ENCODE measurements at places on chromosomes 11 and 22.

DNA sequence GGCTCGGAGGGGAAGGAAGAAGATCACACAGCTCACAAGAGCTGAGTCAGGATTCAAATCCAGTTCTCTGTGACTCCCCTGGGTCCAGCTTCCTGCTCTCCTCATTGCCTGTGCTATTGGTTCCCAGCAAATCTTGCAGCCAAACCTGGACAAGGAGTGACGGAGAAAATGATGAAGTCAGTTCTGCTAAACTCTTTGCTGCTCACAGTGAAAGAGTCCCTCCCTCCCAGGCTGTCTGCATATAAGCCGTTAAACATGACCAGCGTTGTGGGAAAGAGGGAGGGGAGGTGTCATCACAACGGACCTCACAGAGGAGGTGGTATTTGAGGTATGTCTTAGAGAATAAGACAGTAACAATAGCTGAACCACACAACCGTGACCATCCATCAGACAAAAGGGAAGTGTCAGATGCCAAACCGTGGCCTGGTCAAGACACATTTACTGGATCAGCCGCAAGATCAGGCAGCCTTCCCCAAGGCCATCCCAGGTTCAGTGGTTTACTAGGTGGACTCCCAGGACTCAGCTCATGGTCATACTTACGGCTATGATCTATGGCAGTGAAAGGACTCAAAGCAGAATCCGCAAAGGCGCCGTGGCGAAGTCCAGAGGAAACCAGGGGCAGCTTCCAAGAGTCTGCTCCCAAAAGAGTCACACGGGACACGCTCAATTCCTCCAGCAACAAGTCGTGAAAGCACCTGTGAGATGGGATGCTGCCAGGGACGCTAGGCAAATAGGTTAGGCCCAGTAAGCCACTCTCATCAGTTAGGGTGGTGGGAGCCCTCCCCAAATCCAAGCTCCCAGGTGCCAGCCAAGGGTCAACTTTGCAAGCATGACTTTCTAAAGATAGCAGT is 2.8 kb upstream of the CYTH4 start:
- no peak for DNase-seq

- DNase-seq = no peak
These were observed 217.0 kb upstream of the ZBED5 start for GRCh38 chr11:11074686-11075335.

- no peak for DNase-seq
These were observed 160.2 kb upstream of the LARGE1 start for GRCh38 chr22:34080433-34080832.

GRCh38 chr11:62182147-62182891 is 7.7 kb upstream of the SCGB1D1 start:
- DNase-seq = no peak

DNA sequence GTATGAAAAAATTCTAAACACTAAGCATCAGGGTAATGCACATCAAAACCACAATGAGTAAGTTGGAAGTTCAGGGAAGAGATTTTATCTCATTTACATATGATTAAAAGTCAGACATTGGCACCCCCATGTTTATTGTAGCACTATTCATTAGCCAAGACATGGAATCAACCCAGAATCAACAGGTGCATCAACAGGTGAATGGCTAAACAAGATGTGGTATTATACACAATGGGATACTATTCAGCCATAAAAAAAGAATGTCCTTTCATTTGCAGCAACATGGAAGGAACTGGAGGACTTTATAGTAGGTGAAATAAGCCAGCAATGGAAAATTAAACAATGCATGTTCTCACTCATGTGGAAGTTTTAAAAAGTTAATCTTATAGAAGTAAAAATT is 17.6 kb upstream of the TTC17 start:
- no peak for DNase-seq

GRCh38 chr22:46018859-46019258 is 41.9 kb upstream of the WNT7B start:
- DNase-seq = no peak

DNA sequence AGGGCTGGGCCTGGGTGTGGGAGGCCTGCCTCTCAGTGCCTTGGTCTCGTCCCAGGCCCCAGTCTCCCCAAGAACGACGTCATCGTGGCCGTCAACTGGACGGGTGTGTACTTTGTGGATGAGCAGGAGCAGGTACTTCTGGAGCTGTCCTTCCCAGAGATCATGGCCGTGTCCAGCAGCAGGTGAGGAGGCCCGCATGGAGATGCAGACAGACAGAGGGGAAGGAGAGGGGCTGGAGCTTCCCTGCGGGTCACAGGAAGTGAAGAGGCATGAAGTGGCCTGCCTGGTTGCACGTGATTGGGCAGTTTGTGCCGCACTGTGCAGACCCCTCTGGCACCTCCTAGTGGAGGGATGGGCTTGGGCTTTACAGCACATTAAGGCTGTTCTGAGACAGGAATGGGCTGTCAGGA is 70.4 kb downstream of the MYO7A start:
- DNase-seq = no peak

DNA sequence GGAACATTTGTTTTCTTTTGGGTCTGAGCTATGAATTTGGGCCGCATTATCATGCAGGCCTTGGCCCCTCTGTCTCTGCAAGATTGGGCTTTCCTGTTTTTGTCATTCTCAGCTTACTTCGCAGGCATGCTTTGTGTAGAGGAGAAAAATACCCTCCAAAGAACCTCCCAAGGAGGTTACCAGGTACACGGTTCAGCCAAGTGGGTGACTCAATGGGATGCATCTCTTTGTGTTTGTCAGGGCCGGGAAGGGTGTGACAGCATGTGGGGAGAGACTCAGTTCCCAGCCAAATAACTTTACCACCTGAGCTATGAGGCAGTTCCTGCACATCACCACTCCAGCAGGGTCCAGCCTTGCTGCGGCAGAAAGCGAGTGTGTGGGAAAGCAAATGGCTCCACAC is 47.8 kb upstream of the CLDN5 start:
- no peak for DNase-seq

DNA sequence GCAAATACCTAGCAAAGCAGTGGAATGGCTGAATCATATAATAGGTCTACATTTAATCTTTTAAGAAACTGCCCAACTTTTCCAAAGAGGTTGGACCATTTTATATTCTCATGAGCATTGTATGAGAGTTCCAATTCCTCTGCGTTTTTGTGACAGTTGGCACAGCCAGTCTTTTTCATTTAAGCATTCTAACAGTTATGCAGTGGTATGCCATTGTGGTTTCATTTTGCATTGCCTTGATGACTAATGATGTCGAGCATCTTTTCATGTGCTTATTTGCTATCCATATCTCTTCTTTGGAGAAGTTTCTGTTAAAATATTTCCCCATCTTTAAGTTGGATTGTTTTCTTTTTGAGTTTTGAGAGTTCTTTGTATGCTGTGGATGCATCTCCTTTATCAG is 38.7 kb downstream of the EIF3F start:
- no peak for DNase-seq

DNA sequence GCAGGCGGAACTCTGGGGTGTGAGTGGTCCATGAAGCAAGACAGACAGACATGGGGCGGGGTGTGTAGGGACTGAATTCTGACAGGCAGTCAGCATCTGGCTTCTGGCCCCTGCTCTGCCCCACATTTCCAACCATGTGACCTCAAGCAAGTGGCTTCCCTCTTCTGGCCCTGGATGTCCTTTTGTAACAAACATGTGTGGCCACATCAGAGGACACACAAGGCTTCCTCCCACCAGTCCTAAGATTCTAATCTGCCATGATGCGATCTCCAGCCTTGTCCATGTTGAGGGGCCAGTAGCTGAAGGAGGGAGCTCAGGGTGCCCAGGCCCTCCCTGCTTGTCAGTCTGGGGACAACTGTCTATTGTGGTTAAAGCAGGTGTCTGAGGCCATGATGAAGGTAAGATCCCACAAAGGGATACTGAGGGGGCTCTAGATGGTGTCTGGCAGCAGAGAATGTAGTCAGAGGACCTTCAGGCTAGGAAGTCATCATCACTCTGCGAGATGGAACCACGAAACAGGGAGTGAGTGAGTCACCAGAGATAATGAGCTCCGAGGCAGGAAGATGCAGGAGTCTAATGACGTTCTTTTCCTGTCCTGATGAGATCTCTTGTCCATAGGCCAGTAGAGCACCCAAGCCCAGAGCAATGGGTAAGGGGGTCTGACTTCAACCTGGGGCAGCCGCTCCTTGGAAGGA is 27.4 kb downstream of the DRD2 start:
- DNase-seq = no peak

DNA sequence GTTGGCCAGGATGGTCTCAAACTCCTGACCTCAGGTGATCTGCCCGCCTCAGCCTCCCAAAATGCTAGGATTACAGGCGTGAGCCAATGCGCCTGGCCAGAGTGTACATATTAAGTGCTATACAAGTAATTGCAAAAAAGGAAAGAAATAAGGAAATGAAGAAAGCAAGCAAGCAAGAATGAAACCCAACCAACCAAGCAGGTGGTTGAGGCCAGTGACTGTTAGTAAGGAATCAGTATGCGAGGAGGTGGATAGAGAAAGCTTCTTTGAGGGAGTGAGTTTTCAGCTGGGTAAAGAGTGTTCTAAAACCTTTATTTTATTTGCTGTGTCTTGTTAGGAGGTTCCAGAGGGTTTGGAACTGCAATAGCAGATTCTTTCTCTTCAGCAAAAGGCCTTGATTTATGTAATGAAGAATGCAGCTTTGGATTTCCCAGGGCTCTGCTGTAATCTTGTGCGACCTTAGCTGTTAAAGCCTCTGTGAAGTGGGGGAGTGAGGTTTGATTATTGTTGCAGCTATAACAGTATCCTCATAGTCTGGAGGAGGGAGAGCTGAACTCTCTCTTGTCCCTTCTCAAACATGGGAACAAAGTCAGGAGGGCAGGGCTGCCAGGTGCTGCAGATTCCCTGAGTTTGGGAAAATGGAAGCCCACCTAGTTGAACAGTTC is 5.7 kb downstream of the AMPD3 start:
- no peak for DNase-seq

DNA sequence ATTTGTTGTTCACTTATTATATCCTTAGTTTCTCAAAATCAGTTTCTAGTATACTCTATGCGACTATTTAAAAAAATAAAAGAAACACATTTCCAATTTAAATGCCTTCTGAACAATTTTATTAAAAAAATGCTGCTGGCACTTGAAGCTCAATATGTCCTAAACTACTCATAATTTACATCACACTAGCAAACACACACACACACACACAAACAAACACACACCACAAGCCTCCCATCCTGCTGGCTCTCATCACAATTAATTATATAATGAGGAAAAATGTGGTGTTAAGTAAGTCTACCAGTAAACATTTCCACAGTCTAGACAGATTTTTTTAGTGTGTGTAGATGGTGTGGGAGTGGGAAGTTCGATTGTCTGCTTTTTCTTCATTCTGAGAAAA is 350.3 kb downstream of the AASDHPPT start:
- no peak for DNase-seq

GRCh38 chr22:45866126-45866645 is 110.8 kb downstream of the WNT7B start:
- DNase-seq = no peak

DNA sequence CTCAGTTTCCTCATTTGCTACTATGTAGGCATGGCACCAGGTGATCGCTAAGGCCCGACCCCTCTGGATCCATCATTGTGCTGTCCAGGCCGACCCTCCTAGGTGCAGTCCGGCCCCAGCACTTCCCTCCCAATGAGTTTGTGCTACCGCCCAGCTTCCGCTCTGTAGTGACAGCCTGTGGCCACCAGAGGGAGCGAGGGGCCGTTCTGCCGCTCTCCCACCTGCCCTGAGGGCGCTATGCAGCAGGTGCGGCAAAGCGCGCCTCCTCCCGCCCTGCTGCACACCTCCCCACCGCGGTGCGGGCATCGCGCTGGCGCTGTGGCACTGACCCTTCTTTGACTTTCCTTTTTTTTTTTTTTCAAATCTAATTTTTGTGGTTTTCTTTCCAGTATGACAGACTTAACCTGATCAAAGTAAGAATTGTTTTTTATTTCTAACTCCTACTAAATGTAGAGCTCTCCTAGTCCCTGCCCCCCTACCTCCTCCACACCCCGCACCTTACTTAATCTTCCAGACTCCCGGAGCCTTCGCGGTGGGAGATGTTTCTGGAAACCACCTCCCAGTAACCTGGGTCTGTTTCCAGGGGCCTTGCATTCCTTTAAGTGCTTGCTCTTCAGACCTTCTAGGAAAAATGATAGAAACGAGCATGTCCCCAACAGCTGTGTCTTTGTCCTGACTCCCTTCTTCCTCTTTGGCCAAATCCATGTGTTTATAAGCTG is 73.7 kb downstream of the SCN3B start:
- DNase-seq = no peak

DNA sequence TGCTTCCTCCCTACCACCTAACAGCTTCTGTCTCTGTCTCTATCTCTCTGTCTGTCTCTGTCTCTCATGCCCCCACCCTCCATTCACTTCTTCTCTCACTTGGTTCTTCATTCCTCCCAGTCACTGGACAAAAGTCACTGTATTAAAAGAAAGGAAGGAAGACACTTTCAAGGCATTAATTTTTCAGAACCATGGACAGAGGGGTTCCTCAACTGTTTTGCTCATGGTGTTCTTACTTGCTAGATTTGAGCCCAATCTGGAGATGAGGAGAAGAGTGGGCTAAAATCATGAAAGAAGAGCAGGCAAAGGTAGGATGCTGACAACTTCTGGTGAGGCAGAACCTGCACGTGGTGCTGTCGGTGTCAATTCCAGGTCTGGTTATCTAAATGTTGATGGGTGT is 116.7 kb upstream of the LARGE1 start:
- peak; percentile 41 for DNase-seq

- no peak for DNase-seq
These were observed 15.3 kb upstream of the RASL10A start for GRCh38 chr22:29330753-29331152.

- no peak for DNase-seq
These were observed 1.4 kb downstream of the CDC42BPG start for GRCh38 chr11:64842851-64843685.

GRCh38 chr11:44332665-44333064 is 22.7 kb upstream of the ALX4 start:
- DNase-seq = no peak

- DNase-seq = no peak
These were observed 58.2 kb upstream of the HORMAD2 start for GRCh38 chr22:30021881-30022619.

DNA sequence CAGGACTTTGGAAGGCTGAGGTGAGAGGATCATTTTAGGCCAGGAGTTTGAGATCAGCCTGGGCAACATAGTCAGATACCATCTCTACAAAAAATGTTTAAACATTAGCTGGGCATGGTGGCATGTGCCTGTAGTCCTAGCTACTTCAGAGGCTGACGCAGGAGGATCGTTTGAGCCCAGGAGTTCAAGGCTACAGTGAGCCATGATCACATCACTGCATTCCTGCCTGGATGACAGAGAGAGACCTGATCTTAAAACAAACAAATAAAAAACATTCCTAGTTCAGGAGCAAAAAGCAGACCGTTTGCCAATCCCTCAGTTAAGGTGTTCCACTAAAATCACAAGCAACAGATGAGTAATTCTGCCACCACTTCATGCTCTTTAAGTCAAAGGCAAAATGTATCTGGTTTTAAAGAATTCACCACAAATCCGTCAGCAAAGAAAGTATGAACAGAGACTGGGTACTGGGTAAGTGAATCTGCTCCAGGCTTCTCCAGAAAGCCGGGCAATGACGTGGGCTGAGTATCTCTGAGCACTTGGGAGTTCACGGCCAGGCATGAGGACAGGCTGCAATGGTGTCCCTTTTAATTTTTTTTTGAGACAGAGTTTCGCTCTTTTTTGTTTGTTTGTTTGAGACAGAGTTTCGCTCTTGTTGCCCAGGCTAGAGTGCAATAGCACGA is 19.5 kb downstream of the CLTCL1 start:
- DNase-seq = no peak
